Activated T-cell treated with anti-CD3 and anti-CD28 coated beads, Interleukin-2, amount 50 U/mL, for 1 hour (primary cell): ENCODE measurements at places on chromosomes 6 and 20.

GRCh38 chr20:46946181-46946624, 51.6 kb downstream of the EYA2 start:
- DNase-seq = no peak

DNA sequence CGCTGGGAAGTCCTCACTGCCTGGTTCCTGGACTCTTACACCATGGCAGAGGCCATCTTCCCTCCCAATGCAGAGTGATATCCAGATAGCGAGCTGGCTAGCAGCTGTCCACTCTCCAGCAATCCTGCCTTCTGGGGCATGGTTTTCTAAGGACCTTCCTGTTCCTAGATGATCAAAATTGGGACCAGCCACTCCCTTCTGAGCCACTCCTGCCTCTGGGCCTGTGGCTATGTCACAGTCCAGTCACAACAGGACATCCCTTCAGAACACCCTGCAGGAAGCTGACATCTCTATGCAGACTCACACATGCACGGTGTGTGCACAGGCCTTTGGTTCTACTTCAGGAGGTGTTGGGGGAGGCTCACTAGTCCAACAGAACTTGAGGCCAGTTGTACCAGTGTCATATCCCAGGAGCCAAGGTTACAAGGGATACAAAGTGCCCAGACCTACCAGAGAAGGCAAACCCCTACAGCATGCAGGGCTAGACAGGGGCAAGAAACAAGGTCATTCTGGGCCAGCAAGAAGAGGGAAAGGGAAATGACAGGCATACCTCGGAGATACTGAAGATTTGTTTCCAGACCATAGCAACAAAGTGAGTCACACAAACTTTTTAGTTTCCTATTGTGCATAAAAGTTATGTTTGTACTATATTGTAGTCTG, 2.7 kb upstream of the MCCD1 start:
- DNase-seq = no peak

DNA sequence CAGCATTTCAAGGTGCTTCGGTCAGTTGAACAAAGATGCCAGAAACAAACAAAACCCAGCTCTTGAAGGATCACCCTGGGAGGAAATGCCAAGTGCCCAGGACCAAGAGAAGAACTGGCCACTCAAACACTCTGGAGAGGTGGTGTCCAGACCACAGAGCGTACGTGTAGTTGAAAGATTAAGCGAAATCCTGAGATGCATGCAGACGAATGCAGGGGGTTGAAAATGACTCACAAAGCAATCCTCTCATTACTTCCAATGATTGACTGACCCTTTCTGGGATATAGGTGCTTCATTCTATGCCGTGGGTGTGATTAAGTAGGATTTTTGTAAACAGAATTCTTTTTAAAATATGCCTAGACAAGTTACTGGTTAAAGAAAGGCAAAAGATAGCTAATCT, 71.5 kb upstream of the ATXN1 start:
- DNase-seq = no peak

DNA sequence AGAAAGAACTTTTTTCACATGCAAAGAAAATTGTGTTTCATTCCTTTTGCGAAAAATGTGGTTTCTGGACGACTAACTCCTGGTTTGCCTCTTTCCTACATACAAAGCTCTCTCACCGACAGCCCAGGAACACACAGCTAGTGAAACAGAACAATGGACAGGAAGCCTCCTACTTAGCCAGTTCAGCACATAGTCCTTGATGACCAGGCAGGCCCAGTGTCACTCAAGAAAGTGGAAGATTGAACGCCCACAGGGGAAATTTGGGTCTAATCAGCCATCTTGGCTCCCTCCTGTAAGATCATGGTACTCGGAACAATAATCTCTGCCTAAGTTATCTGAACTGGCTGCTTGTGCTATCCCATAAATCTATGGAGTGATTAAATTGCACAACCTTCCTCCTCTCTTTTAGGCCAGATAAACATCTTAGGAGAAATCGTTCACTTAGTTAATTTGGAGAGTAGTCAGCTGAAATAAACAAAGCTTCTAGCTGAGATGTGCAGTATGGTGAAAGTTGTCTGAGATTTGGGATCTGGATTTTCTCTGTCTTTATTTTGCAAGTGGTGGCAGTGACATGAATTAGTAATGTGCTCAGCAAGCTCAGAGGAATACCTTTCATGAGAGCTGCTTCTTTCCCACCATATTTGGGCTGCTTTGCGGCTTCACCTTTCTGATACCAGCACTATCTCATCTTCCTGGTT, 147.0 kb downstream of the MTFR2 start:
- no peak for DNase-seq

GRCh38 chr6:12477616-12478015, 187.5 kb downstream of the EDN1 start:
- no peak for DNase-seq

DNA sequence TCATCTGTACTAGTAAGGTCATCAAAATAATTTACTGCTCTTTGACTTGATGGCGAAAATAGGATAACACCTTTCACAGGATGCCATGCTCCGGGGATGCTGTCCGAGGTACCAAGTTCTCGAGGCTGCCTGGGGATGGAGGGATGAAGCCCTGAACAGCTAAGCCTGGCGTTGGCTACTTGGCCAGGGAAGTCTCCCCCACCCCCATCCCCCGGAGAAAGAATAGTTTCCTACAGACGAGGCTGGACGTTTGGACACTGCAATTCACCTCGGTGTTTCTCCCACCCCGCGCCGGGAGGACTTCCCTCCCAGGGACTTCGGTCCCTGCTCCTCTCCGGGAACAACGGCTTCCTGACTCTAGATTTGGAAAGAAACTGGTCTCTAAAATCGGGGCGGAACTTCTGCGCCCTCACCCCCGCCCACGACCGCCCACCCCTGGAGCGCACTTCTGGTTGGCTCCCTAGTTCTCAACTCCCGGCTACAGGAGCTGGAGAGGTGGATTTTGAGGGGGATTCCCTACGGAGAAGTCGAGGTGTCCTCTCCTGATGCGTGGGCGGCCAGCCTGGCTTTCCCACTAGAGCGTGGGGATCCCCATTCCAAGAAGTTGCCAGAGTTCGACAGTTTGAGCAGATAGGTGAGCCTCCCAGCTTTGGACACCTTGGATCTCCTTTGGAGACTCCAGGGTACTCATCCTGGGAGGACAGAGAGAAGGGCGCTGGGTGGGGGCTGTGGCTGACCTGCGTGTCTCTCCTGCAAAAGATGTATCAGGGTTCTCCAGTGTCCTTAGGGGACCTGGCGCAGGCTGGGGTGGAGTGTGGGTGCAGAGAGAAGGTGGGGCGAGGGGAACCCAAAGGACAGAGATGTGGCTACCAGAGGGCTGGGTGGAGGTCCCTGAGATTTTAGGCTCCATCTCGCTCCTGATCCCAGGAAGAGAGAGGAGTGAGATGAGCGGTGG, 1.1 kb downstream of the PCSK2 start:
- no peak for DNase-seq

DNA sequence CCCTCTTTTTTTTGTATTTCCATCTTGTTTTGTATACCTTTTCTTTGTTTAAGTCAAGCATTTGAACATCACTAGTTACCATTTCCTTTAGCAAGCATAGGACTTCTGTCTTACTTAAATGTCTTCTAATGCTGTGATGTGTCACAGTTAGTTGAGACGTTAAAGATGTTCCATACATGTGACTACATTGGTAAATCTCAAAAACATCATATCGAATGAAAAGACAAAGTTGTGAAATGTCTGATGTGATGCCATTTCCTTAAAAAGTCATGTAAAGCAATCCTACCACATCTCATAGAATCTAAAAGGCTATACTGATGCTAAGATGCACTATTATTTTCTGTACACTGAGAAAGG, 26.8 kb downstream of the SLC16A10 start:
- DNase-seq = no peak

DNA sequence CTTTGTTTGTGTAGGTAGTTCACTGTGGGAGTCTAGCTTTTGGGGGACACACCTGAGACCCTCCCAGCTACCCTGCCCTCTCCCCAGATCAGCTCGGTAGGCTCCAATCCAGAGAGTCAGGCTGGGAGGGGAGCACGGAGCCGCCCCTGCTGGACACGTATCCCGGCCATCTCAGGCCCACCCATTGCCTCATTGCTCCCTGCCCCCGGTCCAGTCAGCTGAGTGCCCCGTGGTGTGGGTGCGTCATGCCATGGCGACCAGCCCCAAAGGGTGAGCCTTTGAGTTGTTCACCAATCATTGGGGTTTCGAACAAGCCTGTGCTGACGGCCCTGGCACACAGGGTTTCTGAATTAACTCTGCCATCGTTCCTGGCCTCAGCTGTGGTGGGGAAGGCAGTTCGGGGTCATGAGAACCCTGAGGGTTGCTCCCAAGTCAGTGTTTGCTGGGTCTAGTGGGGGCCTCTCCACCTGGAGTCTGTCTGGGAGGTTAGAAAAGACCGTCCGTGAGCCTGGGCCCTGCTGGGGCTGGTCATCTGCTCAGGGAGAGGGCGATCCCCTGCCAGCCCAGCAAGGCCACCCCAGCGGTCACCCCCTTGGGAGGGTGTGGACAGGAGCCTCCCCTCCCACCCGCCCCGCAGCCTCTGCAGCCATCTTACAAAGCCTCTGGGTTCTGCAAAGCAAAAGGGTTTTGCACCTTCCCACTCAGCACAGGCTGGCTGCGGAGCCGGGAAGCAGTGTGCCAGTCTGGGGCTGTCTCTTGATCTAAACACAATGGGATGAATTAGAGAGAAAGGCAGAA, 34.5 kb downstream of the NTSR1 start:
- DNase-seq = no peak

GRCh38 chr6:30813631-30814145, 69.3 kb upstream of the IER3 start:
- DNase-seq = no peak

- DNase-seq = no peak
Observed at GRCh38 chr6:402901-403658, 11.5 kb downstream of the IRF4 start.

DNA sequence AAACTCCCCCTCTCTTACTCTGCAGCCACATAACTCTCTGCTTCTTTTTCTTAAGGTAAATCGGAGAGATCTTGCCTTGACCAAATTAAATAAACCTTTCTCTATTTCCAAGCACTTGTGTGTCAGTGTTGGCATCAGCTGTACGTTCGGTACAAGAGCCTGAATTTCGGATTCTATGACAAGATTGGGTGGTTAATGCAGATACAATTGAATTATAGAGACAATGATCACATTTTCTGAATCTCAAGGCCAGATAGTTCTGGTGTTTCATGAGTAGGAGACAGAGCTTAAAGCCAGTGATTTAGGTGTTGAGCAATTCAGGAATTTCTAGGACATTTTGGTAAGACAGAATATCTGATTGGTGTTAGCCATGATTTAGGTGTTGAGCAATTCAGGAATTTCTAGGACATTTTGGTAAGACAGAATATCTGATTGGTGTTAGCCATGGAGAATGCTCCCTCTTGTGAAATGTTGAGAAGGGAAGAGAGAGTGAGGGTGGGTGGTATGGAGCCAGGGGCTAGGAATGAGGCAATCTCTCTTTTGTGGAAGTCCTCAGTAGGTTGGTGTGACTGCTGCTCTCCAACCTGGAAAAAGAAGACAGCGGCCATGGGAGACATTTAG, 5.1 kb downstream of the SPINT3 start:
- DNase-seq = no peak

GRCh38 chr6:17354700-17355403, 38.5 kb upstream of the CAP2 start:
- no peak for DNase-seq

DNA sequence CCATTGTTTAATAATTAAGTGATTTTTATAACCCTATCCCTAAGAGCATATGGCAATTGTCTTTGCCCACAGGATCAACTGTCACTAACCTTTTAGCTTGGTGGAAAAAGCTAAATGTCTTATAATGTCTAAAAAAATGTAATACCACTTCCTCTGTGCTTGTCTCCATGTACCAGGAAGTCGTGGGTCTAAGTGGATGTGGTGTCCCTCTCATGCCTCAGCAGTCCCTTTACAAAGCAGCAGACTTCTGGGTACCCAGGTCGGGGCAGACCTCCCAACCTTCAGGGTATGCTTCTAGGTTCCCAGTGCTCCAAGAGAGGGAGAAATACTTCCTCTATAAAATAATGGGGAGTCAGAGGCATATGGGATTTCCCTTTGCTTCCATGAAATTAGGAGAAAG, 74.7 kb downstream of the ZHX3 start:
- no peak for DNase-seq

DNA sequence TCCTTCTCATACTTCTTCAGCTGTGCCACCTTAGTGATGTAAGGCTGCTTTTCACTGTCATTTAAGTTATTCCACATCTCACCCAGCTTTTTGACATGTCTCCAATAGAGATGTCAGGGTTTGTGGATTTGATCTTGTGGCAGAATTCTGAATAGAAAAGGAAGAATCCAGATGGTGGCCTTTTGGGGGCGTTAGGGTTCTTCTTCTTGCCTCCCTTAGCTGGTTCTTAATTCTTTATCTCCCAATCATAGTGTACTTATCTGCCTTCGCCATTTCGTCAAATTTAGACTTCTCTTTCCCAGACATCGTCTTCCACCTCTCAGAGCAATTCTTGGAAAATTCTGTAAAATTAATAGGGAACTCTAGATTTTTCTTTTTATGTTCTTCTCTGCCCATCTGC, 422.9 kb downstream of the GJA1 start:
- no peak for DNase-seq

GRCh38 chr6:125259354-125259736, 42.4 kb downstream of the HDDC2 start:
- no peak for DNase-seq

- DNase-seq = no peak
Observed at GRCh38 chr6:136427378-136427717, 122.9 kb downstream of the MAP7 start.

DNA sequence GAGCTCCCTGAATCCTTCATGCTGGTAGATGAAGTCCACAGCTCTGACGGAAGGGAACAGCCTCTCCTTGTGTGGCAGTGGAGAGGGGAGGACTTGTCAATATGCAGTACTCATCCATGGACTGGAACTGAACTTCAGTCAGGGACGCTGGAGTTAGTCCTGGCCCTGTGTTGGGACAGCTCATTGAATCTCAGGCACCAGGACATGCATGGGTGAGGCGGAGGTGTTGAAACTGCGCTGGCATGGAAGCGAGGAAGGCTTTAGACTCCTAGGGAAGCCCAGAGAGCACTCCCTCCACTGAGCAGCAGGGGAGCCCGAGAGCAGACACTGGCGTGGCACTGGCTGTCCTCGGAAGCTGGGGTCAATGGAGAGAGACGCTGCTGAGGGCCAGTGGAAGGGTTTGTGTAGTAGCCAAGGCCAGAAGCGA, 161.3 kb upstream of the GGTLC1 start:
- DNase-seq = no peak

DNA sequence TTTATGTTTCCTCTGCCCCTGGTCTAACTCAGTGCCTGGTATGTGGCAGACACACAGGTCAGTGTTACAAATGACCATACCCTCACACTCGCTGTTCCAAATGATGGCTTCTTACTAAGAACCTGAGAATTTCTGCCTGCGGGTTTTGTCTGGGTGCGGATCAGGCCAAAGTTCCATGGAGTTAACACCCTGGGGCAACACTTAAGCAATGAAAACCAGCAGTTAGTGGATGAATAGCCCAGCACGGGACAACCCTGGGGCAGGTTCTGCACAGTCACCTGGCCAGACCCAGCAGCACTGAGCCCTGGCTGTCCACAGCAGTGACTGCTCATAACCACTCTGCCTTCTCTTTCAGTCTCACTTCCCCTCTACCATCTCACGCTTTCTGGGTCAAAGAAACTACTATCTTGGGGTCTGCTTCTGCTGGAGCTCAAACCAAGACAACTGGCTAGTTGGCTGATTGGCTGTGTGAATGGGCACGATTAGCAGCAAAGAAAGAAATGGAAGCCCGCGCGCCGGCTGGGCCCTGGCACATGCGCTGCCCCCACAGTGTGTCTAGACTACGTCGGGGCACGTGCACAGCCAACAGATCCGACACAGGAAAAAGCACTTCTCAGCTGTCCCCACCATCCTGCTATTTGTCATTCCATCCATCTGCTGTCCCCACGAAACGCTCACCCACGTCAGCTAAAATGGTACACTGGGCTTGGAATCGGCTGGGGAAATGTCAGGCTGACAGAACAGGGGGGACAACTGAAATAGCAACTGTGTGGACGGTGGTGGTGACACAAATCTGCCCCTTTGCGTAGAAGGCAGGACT, 36.6 kb downstream of the MGME1 start:
- DNase-seq = no peak
